ENCODE measurements at places on chromosomes 7 and 10. TPM values are rescaled to one million over a fixed set of nuclear protein-coding genes. Genes with fewer than 3 reads are reported as not detected.

ZDHHC16 gene
- total RNA-seq = 34.6 TPM

ZNF853 gene
- total RNA-seq = 1.3 TPM

HABP2 gene
- not detected for total RNA-seq

TMEM26 gene
- not detected for total RNA-seq

CCDC3 gene
- total RNA-seq = 0.18 TPM

DNA sequence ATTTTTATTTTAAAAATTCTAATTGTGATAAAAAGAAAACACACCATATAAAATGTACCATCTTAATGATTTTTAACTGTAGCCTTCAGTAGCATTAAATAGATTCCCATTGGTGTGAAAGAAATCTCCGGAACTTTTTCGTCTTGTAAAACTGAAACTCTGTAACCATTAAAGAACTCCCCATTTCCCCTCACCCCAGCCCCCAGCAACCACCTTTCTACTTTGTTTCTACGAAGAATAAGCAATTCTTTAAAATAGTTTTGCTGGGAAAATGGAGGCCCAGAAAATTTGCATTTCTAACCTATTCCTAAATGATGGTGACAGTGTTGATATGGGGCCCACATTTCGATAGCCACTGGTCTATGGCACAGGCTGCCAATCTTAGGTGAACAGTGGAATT lies 305.4 kb upstream of the PFKP start:
- DNase-seq = no peak
- peaks cover 21% of the 10 kb centered on the region for H3K27me3 ChIP-seq
- no peaks in the 10 kb centered on the region for H3K36me3 ChIP-seq
- H3K4me3 ChIP-seq = no peak overlapping the region
- no peaks in the 10 kb centered on the region for H3K4me1 ChIP-seq

- H3K27me3 ChIP-seq = no peaks in the 10 kb centered on the region
- H3K36me3 ChIP-seq = peaks cover 13% of the 10 kb centered on the region
- H3K27ac ChIP-seq = peak overlapping the region; percentile 93
- H3K4me3 ChIP-seq = peak overlapping the region; percentile 98
- no peak for DNase-seq
- peaks cover 37% of the 10 kb centered on the region for H3K4me1 ChIP-seq
These were observed 702 bp upstream of the AGFG2 start for GRCh38 chr7:100538348-100538653.

GRCh38 chr10:119246862-119247549 lies 39.6 kb downstream of the GRK5 start:
- DNase-seq = no peak
- H3K4me1 ChIP-seq = peaks cover 28% of the 10 kb centered on the region
- H3K27ac ChIP-seq = no peak overlapping the region
- no peaks in the 10 kb centered on the region for H3K27me3 ChIP-seq
- H3K36me3 ChIP-seq = peaks cover 3% of the 10 kb centered on the region

- H3K4me3 ChIP-seq = peak overlapping the region; percentile 66
- H3K27me3 ChIP-seq = no peaks in the 10 kb centered on the region
- no peaks in the 10 kb centered on the region for H3K36me3 ChIP-seq
- peaks cover 38% of the 10 kb centered on the region for H3K4me1 ChIP-seq
- peak overlapping the region; percentile 95 for H3K27ac ChIP-seq
These were observed 170.3 kb downstream of the USP6NL start for GRCh38 chr10:11441151-11441535.

- DNase-seq = no peak
- no peak overlapping the region for H3K27ac ChIP-seq
- H3K4me1 ChIP-seq = no peaks in the 10 kb centered on the region
- H3K4me3 ChIP-seq = no peak overlapping the region
- no peaks in the 10 kb centered on the region for H3K36me3 ChIP-seq
These were observed 79.8 kb upstream of the IFRD1 start for GRCh38 chr7:112370436-112370835.

GRCh38 chr10:125174360-125174759 lies 14.0 kb upstream of the CTBP2 start:
- no peak overlapping the region for H3K27ac ChIP-seq
- H3K4me1 ChIP-seq = no peaks in the 10 kb centered on the region
- H3K36me3 ChIP-seq = no peaks in the 10 kb centered on the region

GRCh38 chr10:119190353-119190752 lies 11.7 kb upstream of the PRDX3 start:
- no peak overlapping the region for H3K27ac ChIP-seq
- H3K4me3 ChIP-seq = no peak overlapping the region
- peaks cover 21% of the 10 kb centered on the region for H3K4me1 ChIP-seq
- H3K27me3 ChIP-seq = no peaks in the 10 kb centered on the region

GRCh38 chr7:101804088-101804963 lies 13.1 kb upstream of the CUX1 start:
- peak; percentile 36 for DNase-seq
- H3K36me3 ChIP-seq = no peaks in the 10 kb centered on the region
- peaks cover 11% of the 10 kb centered on the region for H3K27me3 ChIP-seq
- no peak overlapping the region for H3K27ac ChIP-seq
- H3K4me1 ChIP-seq = peaks cover 17% of the 10 kb centered on the region

- no peaks in the 10 kb centered on the region for H3K27me3 ChIP-seq
- H3K4me1 ChIP-seq = peaks cover 5% of the 10 kb centered on the region
- DNase-seq = no peak
- H3K27ac ChIP-seq = no peak overlapping the region
- no peak overlapping the region for H3K4me3 ChIP-seq
These were observed 120.1 kb downstream of the JAZF1 start for GRCh38 chr7:28060371-28060950.

- no peaks in the 10 kb centered on the region for H3K27me3 ChIP-seq
- no peak overlapping the region for H3K4me3 ChIP-seq
- H3K36me3 ChIP-seq = peaks cover 41% of the 10 kb centered on the region
These were observed 6.3 kb downstream of the MTPN start for GRCh38 chr7:135970682-135971365.

- no peak overlapping the region for H3K27ac ChIP-seq
- no peak overlapping the region for H3K4me3 ChIP-seq
- DNase-seq = no peak
- H3K4me1 ChIP-seq = no peaks in the 10 kb centered on the region
- H3K27me3 ChIP-seq = no peaks in the 10 kb centered on the region
These were observed 36.7 kb downstream of the SLIT1 start for GRCh38 chr10:97149079-97149531.

DNA sequence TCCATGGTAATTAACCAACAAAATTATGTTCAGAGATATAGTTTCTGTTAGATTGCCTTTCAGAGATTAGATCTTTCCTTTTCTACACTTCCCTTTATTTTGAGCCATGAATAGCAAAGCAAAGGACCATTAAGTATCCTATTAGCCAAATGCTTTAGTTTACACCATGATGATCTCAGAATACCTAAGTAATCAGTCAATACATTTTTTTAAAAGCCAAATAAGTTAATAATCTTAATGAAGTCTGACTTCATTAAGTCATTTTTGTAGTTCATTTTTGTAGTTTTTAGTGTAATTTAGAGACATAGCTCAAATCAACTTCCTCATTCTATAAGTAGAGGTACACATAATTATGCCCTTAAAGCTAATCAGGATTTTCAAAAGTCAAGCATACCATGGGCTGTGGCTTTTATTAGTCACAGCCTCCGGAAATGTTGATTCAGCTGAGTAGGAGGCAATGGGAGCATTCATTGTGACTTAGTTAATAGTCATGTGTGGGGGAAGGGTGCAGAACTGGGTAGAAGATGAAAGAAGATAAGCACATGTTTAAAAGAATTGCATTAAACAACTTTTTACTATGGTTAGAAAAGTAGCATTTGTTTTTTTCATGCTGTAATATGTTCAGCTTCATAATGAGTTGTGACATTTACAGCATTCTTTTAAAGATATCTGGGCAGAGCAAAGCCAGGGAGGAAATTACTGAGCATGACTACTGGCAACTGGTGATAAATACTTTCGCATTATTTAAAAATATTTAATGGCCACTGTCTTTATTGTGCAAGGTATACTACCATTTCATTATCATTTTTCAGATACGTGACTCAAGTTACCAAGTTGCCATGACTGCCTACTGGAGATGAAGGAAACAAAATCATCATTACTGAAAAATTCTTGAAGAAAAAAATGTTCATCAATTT lies 57.3 kb upstream of the CCDC71L start:
- no peak overlapping the region for H3K27ac ChIP-seq
- H3K27me3 ChIP-seq = no peaks in the 10 kb centered on the region
- no peak overlapping the region for H3K4me3 ChIP-seq
- H3K4me1 ChIP-seq = peaks cover 13% of the 10 kb centered on the region
- peaks cover 11% of the 10 kb centered on the region for H3K36me3 ChIP-seq

DNA sequence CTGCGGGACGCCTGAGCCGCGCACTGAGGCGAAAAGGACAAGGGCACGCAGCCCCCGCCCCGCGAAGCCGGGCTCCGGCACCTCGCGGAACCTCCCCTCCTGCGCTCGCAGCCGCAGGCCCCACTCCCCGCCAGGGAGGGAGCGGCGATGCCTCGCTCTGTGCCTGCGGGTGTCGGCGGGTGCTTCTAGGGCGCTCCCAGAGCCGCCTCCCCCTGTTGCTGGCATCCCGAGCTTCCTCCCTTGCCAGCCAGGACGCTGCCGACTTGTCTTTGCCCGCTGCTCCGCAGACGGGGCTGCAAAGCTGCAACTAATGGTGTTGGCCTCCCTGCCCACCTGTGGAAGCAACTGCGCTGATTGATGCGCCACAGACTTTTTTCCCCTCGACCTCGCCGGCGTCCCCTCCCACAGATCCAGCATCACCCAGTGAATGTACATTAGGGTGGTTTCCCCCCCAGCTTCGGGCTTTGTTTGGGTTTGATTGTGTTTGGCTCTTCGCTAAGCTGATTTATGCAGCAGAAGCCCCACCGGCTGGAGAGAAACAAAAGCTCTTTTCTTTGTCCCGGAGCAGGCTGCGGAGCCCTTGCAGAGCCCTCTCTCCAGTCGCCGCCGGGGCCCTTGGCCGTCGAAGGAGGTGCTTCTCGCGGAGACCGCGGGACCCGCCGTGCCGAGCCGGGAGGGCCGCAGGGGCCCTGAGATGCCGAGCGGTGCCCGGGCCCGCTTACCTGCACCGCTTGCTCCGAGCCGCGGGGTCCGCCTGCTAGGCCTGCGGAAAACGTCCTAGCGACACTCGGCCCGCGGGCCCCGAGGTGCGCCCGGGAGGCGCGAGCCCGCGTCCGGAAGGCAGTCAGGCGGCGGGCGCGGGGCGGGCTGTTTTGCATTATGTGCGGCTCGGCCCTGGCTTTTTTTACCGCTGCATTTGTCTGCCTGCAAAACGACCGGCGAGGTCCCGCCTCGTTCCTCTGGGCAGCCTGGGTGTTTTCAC lies 519 bp downstream of the ITGB8 start:
- no peak overlapping the region for H3K27ac ChIP-seq
- DNase-seq = peak; percentile 58
- peaks cover 50% of the 10 kb centered on the region for H3K27me3 ChIP-seq
- peak overlapping the region; percentile 64 for H3K4me3 ChIP-seq
- no peaks in the 10 kb centered on the region for H3K36me3 ChIP-seq

DNA sequence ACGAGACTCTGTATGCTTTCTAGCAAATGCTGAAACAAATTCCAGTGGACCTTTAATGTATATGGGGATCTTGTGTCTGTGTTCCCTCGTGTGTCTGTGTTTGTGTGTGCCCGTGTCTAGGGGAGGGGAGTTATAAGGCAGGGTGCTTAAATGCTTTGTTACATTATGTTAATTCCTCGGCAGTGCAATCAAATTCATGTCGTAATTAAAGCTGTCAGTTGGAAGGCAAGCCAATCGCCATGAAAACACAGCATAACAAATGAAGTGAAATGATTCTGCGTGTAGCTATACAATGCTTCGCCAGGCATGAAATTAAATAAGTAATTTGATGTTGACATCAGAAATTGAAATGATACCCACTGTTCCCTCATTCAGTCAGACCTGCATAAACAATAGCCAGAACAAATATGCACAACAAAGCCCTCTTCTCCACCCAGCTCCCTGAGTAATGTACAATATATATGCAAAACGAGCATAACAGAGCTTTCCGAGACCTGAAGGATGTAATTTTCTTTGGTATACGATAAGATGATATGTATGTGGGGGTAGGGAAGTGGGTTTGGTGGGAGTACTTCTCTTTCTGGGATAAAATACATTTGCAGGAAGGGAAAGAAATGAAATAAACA lies 534.1 kb downstream of the AUTS2 start:
- H3K36me3 ChIP-seq = no peaks in the 10 kb centered on the region
- no peak for DNase-seq
- no peak overlapping the region for H3K4me3 ChIP-seq
- H3K27me3 ChIP-seq = no peaks in the 10 kb centered on the region
- H3K4me1 ChIP-seq = no peaks in the 10 kb centered on the region

GRCh38 chr10:6153845-6154244 lies 48.9 kb upstream of the PFKFB3 start:
- DNase-seq = no peak
- H3K4me3 ChIP-seq = no peak overlapping the region
- peaks cover 28% of the 10 kb centered on the region for H3K36me3 ChIP-seq
- no peak overlapping the region for H3K27ac ChIP-seq

DNA sequence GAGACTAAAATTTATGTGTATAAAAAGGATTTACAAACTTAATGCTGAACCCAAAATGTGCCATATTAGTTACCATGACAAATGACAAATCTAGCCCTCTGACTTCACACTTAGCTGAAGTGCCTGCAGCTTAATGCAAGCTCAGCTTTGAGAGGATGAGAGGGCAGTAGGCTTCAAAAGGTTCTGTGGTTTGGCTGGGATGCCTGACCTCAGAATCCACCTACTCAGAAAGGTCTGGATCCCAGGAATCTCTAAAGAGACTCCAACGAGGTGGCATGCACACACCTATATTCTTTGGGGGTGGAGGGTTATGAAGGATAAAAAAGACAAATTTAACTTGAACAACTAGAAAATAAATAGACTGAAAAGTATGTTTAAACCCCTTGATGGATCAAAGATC lies 213.4 kb downstream of the TAX1BP1 start:
- H3K27me3 ChIP-seq = no peaks in the 10 kb centered on the region
- peaks cover 3% of the 10 kb centered on the region for H3K36me3 ChIP-seq
- peaks cover 35% of the 10 kb centered on the region for H3K4me1 ChIP-seq
- H3K4me3 ChIP-seq = no peak overlapping the region
- no peak for DNase-seq

GRCh38 chr7:149880638-149881311 lies 7.0 kb downstream of the ATP6V0E2 start:
- H3K4me3 ChIP-seq = no peak overlapping the region
- peaks cover 19% of the 10 kb centered on the region for H3K4me1 ChIP-seq
- no peaks in the 10 kb centered on the region for H3K27me3 ChIP-seq
- DNase-seq = no peak

- H3K27me3 ChIP-seq = peaks cover 28% of the 10 kb centered on the region
- no peak for DNase-seq
- H3K4me3 ChIP-seq = no peak overlapping the region
- no peaks in the 10 kb centered on the region for H3K4me1 ChIP-seq
These were observed 28.4 kb upstream of the VWDE start for GRCh38 chr7:12431886-12432556.

All from activated CD4-positive, alpha-beta T cell treated with anti-CD3 and anti-CD28 coated beads for 36 hours (primary cell).